ENCODE measurements at places on chromosomes 7 and 10.

GRCh38 chr10:86127274-86127819, 239.2 kb downstream of the GRID1 start:
- no peak for DNase-seq

- no peak for DNase-seq
Observed at GRCh38 chr10:9230625-9231024, 1176.1 kb downstream of the GATA3 start.

GRCh38 chr7:74345970-74346369, 56.8 kb downstream of the CLIP2 start:
- no peak for DNase-seq

- peak; percentile 51 for DNase-seq
Observed at GRCh38 chr10:386771-387592, 251.7 kb downstream of the ZMYND11 start.

DNA sequence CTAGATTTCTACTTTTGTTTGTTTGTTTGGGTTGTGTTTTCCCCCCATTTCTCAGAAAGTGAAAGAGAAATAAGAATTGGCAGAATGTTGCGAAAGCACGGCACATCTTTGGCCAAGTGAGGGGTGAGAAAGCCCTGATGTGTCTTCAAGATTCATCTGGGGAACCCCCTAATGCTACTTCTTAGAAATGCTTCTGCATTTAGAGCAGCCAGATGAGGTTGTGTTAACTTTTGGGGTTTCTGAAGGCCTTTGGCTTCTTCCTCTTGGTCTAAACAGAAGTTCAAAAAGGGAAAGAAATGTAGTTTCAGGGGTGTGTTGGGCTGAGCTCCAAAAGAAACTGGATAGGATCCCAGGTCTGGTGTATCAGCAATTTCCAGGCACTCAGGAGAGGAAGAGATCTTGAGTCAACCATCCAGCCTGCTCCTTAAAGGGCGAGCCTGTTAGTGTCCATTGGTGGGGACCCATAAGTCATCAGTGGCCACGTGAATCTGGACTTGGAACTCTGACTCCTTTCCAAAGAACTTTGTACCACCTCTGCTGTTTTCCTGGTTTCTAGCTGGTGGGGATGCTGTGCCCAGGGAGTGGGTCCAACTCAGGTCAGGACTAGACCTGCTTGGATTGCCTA, 6.5 kb downstream of the DUSP5 start:
- DNase-seq: peak; percentile 63

GRCh38 chr7:91942312-91942711, 1.6 kb downstream of the AKAP9 start:
- DNase-seq: no peak
